Right lobe of liver (tissue), 6 donors: ENCODE measurements at places on chromosomes 11 and 22. TPM values are rescaled to one million over a fixed set of nuclear protein-coding genes. Genes with fewer than 3 reads are reported as not detected.

DNA sequence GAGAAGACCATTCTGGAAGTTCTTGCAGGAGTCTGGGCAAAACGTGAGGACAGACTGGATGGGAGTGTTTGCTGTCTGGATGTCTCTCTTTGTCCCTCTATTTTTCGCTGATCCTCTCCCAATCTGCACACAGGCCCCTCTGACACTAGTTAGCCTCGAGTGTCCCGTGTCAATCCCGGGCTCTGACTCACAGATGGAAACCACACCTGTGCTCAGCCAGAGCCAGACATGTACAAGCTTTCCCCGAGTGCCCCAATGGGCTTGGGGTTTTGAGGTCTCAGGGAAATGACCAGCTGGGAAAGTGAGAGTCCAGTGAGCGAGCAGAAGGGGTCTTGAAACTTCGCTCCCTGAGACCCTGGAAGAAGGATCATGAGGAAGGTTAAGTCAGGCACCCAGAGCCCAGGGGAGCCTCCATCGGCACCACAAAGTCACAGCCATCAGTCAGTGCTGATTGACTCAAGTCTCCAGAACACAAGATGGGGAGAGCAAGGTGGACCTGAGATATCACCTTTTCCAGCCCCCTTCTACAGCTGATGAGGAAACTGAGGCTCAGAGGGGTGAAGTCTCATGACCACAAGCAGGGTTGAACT, 13.9 kb downstream of the APOL2 start:
- DNase-seq: no peak

DNA sequence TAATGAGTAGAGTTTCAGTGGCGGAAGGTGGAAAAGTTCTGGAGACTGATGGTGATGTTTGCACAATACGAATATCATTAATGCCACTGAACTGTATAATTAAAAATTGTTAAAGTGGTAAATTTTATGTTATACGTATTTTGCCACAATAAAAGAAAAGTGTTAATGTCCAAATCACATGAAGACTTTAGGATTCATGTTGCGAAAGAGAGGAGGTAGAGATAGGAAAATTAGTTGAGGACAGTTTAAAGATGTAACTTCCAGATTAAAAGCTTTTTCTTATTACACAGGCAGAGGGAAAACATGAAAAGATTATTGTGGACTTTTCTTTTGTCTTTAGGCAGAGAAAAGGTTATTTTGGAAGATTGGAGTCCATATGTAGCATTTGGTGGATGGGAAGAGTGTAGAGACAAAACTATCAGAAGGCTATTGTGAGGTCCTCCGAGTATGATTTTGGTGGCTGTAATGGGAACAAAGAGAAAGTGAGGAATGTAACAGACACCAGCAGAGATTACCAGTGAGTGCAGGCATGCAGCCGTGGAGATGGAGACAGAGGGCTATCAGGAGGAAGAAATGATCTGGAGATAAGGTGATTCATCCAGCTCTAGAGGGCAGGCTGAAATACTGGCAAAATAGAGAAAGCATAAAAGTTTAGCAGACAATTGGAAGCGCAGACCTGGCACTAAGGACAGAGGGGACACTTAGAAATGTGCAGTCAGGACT, 12.5 kb downstream of the VPS26B start:
- no peak for DNase-seq

DNA sequence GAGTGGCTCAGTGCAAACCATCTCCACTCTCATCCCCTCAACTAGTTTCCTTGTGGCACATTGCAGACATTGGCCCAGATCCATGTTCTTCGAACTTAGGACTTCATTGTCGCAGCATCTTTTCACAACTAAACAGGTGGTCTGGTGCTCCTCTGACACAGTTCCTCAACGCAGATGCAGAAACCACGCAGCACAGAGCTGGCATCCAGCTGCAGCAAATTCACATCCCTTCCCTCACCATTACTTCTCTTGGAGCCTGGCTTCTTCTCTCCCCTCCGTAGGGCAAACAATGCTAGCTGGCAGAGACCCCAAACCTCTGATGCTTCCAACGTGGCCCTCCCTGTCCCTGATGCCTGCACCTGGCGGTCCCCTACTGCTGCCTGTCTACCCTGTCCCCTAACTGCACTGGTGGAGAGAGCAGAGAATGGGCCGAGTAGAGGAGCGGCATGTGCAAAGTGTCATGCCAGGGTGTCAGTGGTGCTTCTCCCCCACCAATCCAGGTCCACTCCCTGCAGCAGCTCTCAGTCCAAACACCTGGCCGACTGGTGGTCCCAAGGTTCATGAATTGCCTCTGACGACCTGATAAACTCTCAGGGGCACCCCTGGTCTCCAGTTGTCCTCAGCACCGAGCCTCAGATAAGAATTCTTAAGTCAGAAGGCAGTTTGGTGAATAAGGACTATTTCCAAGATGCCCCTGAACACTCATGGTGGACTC, 18.1 kb downstream of the TMPRSS13 start:
- no peak for DNase-seq

DNA sequence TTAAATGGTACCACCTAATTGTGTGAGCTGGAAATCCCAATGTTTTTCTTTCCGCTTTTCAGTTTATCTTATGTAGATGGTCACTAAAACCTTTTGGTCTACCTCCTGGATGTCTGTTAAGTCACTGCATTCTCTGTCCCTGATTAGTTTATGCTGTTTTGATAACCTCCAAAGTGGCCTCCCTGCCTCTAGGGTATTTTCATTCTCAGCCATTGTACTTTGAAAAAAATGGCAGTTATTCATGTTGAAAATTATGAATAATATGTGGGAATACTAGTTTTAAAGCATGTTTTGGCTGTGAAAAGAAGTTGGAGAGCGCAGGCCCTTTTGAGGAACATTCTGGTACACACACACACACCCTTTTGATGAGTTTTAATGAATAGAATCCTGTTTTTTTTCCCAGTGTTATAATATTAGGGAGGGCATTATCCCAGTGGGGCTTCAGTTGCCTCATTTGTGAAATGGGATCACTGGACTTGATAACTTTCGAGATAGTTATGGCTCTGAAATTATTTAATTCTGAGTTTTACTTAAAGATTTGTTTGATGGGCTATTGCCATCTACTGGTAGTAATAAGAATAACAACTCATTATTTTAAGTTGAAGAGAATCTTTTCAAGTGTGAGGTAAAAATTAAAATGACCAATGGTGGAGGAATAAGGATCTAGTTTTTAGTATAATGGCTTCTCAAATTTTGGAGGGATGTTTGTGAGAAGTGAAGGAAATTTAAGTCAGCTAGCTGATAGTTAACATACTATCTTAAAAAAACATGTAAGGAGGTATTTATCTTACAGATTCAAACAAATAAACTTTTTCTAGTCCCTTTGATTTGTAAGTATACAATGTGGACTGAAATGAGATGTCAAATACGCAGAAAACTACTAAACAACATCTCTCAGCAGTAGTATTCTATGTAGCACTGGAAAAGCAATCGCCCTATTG, 3.9 kb downstream of the FDX1 start:
- no peak for DNase-seq

Gene POU2AF1
- 2.4 TPM for total RNA-seq

Gene IL17REL
- total RNA-seq: not detected

Gene GAL3ST1
- total RNA-seq: 3.1 TPM

Gene SYT7
- total RNA-seq: 13.1 TPM

Gene XKR3
- not detected for total RNA-seq

Gene PLA2G3
- total RNA-seq: not detected
